ENCODE measurements at places on chromosomes 4 and X. TPM values are rescaled to one million over a fixed set of nuclear protein-coding genes. Genes with fewer than 3 reads are reported as not detected.

LETM1 gene
- total RNA-seq = 59.5 TPM

CENPU gene
- 85.3 TPM for total RNA-seq

AMBN gene
- total RNA-seq = not detected

MSX1 gene
- 2.2 TPM for total RNA-seq

COX7B2 gene
- total RNA-seq = not detected
